ENCODE measurements at places on chromosomes 2 and 18. TPM values are rescaled to one million over a fixed set of nuclear protein-coding genes. Genes with fewer than 3 reads are reported as not detected.

DNA sequence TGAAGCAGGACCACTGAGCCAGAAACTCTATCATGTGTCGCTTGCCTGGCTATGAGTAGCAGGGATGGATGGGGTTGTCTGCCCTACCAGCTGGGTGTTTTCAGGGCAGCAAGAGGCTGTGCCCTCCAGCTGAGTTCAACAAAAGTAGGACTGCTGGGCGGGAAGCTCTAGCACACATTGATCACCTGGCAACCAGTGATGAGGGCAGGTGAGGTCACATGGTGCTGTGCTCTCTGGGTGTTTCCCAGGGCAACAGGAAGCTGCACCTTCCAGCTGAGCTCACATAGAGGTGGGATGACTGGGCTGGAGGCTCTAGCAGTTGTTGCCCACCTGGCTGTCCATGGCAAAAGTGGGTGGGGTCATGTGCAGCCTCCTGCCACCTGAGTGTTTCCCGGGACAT is 487.3 kb upstream of the VWC2L start:
- DNase-seq = no peak

- no peak for DNase-seq
Observed at GRCh38 chr2:194077366-194077765, 1579.7 kb upstream of the SLC39A10 start.

GRCh38 chr2:214881647-214882202 is 72.2 kb upstream of the BARD1 start:
- DNase-seq = no peak

The CREB1 gene
- total RNA-seq = 34.6 TPM

GRCh38 chr2:157413326-157414035 is 30.4 kb downstream of the CYTIP start:
- no peak for DNase-seq

The CFAP210 gene
- total RNA-seq = 1.00 TPM

The ZEB2 gene
- 101 TPM for total RNA-seq

The KIF1A gene
- total RNA-seq = 1.4 TPM

The CRYBA2 gene
- total RNA-seq = 0.81 TPM

GRCh38 chr2:157477919-157478318 is 34.0 kb upstream of the CYTIP start:
- no peak for DNase-seq

The RBM44 gene
- total RNA-seq = 0.04 TPM

DNA sequence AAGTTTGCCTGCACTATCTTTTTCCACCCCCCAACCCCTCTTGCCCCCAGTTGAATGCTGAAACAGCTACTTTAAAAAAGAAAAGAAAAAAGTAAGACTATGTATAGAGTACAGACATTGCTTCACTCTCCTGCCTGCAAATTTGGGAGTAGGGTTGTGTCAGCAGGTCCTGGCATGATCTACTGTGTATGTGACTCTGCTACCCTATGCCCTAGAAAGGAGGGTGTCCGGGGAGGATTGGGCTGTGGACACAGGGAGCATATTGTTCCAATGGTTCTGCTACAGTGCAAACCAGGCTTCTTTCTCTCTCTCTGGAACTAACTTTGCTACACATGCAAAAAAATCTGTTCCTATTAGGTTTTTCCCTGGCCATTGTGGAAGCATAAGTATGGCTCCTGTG is 9.9 kb upstream of the ZEB2 start:
- DNase-seq = no peak

The SLC35F5 gene
- total RNA-seq = 32.9 TPM

- DNase-seq = no peak
Observed at GRCh38 chr2:214543386-214543955, 132.6 kb downstream of the VWC2L start.

DNA sequence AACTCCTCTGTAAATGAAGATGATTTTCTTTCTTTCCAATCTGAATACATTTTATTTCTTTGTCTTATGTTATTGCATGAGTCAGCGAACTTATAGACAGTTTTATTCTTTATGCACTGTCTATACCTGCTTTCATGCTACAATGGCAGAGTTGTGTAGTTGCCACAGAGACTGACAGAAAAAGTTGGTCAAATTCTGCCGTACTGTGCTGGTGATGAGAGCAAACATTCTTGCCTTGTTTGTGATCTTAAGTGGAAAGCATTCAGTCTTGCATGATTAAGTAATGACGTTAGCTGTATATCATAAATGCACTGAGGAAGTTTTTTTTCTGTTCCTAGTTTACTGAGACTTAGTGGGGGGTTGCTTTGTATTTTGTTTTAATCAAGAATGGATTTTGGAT is 32.9 kb downstream of the ZC3H15 start:
- DNase-seq = no peak

The MAP3K19 gene
- not detected for total RNA-seq

DNA sequence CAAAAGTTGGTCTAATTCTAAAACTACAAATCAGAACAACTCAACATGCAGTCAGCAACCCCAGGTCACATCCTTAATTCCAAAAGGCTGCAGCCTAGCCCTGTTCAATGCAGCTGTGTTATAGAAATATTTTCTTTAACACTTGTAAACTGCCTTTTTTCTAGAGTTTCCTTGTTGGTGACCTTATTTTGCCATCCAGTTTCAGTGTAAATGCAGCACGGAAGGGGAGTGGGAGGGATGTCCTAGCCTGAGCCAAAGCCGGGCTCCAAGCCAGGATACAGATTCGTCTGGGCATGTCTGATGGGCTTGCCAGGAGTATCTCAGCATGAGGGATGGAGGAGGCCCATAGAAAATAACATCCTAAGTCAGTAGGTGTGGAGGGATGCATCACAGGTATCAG is 17.7 kb upstream of the SP3 start:
- DNase-seq = no peak

DNA sequence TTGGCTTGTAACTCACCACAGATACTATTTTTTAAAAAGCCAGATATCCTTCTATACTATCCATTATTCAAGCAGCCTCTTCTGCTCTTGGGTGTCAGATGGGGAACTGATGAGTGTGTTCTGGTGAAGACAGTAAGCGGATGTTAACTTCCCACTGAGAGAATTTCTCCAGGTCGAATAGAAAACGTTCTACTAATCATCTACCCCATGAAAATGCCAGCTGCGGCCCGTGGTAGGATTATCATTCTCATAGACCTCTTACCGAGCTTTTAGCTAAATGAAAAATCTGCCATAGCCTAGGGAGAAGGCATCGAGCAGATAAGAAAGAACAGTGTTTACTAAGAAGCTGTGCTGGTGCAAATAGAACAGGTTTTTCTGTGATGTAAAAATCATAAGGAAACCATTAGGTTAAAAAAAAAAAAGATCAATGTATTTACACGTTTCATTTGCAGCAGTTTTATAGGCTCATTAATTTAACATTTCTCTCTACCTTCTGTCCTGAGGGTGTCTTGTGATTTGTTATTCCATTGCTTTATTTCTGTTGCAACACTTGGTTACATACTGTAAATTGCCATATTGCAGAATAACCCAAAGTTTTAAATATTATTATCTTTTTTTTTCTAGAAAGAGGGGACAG is 1521.5 kb upstream of the ZEB2 start:
- DNase-seq = no peak

Data from K562 (cell line).